HCEC 1CT (cell line): ENCODE measurements at places on chromosomes 5 and 9.

GRCh38 chr5:27130587-27130986, 92.2 kb upstream of the CDH9 start:
- DNase-seq, result peak; percentile 55

- no peak for DNase-seq
Observed at GRCh38 chr5:159218595-159219023, 9.3 kb upstream of the RNF145 start.

- no peak for DNase-seq
Observed at GRCh38 chr5:122880749-122881148, 35.3 kb downstream of the SNX24 start.

DNA sequence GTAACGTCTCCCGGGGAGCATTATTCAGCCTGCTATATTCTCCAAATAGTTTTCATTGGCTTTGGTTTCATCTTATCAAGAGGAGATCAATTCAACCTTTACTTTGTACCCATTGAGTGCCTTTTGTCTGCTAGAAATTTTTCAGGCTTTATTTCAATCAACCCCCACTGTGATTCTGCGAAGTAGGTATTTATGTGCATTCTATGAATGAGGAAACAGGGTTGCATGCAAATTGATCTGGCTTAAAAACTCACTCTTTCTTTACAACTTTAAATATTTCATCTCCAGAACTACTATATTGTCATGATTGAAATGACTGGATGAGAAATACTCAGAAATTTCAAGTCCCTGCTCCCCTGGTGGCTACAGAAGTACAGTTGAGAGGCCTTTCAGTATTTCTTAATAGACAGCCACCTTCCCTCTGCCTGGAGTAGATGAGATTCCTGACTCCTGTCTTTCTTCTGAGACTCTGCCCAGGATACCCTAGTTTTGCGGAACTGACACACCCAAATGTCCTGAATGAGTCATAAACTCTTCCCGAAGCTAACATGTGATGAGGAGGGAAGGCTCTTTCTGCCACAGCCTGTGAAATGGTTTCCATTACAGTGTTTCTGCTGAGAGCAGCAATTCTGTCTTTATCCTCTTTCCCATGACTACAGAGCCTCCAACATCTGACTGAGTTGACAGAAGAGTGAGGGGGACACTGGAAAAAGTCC, 52.6 kb upstream of the TNC start:
- peak; percentile 75 for DNase-seq

DNA sequence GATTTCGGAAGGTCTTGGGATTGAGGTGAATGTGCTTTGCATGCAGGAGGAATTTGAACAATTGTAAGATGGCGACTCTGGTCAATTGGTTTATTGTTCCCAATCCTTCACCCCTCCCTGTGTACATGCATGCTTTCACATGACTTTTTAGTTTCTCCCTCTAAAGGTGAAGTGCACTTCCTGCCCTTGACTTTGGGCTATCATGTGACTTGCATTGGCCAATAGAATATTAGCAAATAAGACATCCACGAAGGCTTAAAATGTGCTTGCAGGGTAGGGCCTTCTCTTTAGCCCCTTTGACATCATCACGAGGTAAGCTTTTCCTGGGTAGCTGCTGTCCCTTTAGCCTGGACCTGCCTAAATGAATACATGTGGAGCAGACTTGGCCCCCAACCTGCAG, 8.1 kb upstream of the ZBTB43 start:
- DNase-seq, result no peak

DNA sequence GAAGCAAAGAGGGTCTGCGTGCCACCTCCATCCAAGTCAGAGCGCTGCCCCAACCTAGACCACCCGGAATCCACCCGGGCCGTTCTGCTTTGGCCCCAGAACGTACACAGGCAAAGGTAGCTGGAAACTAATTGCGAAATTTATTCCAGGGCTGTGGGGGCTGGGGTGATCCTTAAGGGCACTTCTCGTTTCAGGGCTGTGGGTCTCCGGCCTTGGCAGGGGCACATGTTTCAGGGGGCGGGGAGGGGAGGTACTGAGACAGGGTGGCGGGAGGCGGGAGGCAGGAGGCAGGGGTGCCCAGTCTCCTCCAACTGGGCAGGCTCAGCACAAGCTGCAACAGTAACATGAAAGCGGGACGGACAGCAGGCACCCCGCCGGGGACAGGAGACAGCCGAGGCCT, 26.1 kb downstream of the NR5A1 start:
- DNase-seq, result no peak

GRCh38 chr5:125160787-125161502, 414.5 kb upstream of the ZNF608 start:
- no peak for DNase-seq

DNA sequence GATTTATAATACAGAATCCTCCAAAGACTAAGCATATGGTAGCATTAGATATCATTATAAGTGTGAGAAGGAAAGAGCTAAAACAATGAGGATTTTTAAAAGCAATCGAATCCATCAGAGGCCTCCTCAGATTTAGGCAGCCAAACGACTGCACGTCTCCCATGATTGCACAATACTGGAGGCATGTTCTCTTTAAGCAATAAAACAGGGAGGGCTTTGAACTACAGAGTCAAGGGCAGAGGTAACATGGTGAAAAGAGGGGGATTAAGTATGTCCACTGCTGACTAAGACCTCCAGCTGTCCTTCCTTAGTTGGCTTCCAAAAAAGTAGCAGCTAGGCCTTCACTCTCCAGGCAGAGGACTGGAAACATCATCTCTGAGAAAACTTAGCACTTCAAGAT, 298.7 kb upstream of the RGMB start:
- DNase-seq, result peak; percentile 13

DNA sequence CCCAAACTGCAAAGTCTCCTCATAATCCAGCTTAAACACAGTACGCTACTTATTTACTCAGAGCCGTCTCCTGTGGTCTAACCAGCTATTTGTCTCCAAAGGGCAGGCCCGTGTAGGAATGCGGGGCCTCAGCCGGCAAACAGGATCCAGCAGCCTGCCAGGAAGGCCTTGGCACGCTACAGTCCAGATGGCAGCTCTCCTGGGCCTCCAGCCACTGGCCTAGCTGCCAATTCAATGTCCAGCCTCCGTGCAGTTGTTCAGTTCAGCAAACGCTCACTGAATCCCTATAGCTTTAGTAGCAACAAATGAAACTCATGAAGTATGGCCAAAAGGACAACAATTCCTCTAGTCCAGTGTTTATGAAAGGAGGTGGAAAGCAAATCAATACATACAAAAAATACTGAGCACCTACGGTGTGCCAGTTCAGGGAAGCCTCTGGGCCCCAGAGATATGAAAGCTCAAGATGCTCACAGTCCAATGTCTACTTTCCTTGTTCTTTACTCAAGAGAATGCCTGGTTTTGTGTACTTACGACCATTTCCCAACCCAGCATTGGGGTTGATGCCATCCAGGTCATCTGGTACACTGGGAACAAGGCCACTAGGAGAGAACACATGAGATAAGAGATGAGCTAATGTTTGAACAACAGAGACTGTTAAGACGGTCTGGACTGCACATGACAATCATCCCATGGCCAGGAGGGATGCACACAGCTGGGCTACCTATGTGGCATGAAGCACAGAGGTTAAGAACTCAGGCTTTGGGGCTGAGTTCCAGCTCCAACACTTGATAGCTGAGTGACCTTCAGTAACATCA, 8.3 kb downstream of the CDK5RAP2 start:
- DNase-seq, result no peak

GRCh38 chr5:82307451-82307850, 29.3 kb upstream of the RPS23 start:
- no peak for DNase-seq

- peak; percentile 64 for DNase-seq
Observed at GRCh38 chr5:68542207-68542606, 326.7 kb downstream of the PIK3R1 start.

GRCh38 chr9:120236596-120236995, 343.4 kb downstream of the CDK5RAP2 start:
- DNase-seq, result no peak

DNA sequence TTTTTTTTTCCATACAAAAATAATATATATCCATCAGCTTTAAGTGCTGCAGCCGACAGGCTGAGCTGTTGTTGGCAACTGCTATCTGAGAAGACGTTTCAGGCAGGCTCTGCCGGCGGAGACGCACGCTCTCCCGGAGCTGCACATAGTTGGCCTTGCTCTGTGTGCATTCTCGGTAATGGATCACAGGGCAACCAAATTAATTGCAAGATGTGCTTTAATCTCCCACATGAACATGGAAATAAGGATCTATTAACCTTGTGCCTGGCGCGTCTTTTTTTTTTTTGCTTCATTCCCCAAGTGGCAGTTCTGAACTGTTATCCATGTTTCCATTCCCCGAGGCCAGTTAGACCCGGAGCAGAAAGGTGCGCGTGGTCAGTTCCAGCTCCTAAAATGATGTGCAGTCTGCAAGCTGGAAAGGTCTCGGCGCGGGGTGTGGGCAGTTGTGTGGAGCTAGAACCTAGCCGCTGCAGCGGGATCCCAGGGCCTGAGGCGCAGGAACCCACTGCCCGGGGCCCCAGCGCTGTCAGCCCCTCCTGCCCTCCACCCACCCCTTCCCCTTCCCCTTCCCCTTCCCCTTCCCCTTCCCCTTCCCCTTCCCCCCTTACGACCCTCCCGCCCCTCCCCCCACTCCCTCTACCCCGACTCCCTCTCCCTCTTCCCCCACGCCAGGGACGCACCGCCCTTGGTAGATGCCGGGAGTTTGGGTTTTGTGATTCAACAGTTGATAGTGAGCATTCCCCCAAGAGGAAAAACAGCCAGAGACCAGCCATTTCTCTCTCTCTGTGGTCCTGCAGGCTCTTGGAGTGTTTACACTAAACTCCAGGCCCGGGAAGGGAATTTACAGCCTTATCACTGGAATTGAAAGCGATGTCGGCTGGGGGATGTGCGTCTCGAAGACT, 137.8 kb downstream of the CEP120 start:
- no peak for DNase-seq

DNA sequence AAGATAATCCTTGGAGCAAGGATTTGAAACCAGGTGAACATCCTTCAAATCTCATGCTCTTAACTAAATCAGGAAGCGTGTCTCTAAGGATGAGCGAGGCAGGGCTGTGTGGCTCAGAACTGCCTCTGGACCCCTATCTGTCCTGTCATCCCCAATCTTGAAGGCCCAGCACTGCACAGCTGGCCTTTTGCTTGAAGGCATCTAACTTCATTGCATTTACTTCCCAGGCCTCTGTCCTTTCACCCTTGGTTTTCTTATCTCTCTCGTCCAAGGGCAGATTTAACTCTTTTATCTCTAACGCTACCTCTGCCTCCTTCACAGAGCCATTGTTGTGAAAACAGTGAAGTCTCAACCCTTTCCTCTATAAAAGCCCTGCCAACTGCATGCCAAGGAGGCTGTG, 83.8 kb downstream of the UGCG start:
- DNase-seq, result no peak

GRCh38 chr9:4126996-4127395, 172.9 kb downstream of the GLIS3 start:
- DNase-seq, result no peak

- DNase-seq, result no peak
Observed at GRCh38 chr9:31745468-31745867, 639.0 kb upstream of the ACO1 start.

DNA sequence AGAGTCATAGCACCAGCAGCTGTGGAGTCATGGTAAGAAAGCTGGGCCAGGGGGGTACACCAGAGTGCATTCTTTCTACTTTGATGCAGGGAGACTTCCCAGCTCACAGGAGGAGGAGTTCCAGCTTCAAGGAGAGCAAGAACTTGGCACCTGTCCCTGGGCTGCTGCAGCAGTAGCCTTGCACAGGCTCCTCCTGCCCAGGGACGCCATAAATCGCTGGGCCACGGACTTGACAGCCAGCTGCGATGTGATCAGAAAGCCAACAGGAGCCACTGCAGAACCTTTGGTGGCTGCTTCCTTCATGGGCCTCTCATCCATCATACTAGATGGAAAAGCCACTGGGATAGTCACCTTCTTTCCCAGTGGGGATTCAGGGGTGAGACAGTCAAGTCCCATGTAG, 234.7 kb downstream of the NMUR2 start:
- DNase-seq, result no peak

DNA sequence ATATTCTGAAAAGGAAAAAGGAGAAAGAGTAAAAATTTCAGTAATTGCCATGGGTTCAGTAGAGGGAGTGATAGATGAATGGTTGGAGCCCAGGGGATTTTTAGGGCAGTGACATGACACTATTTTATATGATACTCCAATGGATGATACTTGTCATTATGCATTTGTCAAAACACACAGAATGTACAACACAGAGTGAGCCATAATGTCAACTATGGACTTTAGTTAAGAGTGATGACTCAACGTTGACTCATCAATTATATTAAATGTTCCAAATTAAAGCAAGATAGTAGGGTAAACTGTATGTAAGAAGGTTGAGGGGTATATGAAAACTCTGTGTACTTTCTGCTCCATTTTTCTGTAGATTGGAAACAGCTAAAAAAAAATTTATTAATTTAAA, 586.4 kb downstream of the TAF11L14 start:
- DNase-seq, result no peak

GRCh38 chr5:67093279-67093678, 103.3 kb downstream of the CD180 start:
- DNase-seq, result no peak

- DNase-seq, result no peak
Observed at GRCh38 chr5:58300346-58300895, 159.5 kb downstream of the PLK2 start.

- DNase-seq, result peak; percentile 67
Observed at GRCh38 chr5:132962429-132963021, 909 bp downstream of the AFF4 start.

- no peak for DNase-seq
Observed at GRCh38 chr9:136691316-136692184, 4.3 kb upstream of the AGPAT2 start.

GRCh38 chr9:112327718-112328450, 5.5 kb downstream of the PTBP3 start:
- DNase-seq, result peak; percentile 16
